A673 (cell line): ENCODE measurements at places on chromosomes 1 and 21.

DNA sequence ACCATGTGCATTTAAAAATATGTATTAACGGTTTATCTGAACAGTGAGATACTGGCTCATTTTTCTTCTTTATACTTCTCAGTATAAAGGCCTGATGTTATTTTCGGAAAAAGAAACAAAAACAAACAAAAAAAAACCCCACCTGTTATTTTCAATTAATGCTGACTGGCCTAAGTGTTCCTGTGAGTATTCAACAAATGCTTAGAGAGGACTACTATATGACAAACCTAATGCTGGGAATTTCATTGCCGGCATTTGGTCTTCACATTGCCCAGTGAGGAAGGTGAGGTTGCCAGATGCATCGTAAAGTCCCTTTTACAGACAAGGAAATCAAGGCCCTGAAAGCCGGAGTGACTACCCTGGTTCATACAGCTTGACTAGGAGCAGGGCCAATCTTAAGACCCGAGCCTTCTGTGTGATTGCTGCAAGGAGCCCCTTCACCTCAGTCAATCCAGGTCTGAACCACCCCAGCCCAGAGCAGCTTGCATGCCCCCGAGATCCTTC is 599 bp downstream of the MRPL24 start:
- DNase-seq, result peak; percentile 35

DNA sequence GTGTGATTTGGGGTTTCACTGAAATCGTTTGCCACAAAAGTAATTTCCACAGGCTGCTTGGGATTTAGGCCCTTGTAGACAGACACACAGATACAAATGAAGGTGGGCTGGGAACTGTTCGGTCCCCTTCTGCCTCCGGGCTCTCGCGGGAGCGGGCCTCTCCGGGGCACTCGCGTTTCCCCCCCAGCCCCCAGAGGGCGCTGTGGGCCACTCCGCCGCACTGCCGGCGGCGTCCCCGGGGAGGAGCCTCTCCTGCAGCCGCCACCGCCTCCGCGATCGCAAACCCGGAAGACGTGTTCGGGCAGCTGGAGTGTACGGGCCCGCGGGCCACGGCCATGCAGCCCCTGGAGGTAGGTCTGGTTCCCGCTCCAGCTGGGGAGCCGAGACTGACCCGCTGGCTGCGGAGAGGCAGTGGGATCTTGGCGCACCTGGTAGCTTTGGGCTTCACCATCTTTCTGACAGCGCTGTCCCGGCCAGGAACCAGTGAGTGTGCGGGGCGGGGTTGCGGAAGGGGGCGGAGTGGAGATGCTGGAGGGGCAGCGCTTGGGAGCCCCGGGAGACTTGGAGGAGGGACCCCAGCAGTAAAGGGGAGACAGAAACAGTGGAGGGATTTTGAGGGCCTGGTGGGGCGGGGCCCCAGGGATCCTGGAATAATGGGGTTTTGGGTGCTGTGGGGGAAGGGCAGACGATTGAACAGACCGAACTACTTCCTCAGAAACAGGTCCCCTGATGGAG is at the start of gene CYB561D1:
CYB561D1 (plus strand) TSS at position 290 of the 735 bp plus-strand sequence; CDS start at position 336, 46 bp downstream.
- DNase-seq, result peak; percentile 93

DNA sequence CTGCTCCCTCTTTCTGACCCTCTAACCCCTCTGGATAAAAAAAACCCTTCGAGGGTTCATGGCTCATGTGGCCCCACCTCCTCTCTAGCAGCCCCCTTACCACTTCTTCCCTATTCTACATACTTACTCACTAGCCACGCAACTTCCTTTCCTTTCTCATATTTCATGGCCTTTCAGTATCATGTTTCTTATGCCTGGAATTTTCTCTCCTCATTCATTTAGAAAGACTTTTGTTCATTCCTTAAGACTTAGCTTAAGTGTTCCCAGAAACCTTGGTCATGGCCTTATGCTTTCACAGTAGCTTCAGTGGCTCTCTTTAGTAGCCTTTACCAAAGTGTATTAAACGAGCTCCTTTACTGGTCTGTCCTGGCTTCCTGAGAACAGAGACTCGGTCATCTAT is 6.1 kb downstream of the ACP6 start:
- no peak for DNase-seq

DNA sequence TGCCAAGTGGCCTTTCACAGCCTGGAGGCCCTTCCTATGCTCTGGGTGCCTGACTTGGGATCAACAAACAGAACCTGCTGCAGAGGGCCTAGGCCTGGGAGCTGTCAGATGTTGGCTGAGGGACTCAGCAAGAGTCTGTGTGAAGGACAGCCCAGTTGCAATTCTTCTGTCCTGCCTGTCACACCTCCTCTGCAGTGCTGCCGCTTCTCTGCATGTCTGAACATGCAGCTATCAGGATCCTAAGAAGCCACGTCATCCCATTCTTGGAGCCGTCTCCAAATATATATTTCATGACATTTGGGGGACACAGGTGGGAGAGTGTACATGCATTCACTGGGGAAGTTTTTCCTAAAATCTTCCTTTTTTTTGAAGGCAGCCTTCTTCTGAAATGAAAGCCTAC is 8.6 kb downstream of the FCAMR start:
- DNase-seq, result no peak

- no peak for DNase-seq
These were observed 38.0 kb downstream of the TSNAX start for GRCh38 chr1:231566496-231566895.

DNA sequence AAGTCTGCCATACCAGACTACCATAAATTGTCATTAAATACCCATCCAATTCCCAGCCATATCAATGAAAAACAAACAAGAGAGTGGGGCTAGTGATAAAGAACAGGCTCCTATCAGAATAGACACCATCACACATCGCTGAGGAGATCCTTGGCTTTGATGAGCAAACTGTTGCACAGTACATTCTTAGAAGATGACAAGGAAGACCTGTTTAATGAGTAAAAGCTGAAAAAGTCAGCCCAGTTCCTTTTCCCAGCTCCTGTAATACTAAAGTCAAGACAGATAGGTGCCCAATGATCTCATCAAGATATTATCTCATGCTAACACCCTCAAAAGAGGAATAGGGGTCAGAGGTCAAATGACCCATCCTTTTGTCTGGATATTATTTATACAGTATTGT is 164.5 kb upstream of the COA6 start:
- DNase-seq, result no peak

- DNase-seq, result no peak
These were observed 14.7 kb upstream of the MYOG start for GRCh38 chr1:203100516-203100869.

GRCh38 chr1:234212764-234213657 is 160.2 kb upstream of the COA6 start:
- peak; percentile 93 for DNase-seq

DNA sequence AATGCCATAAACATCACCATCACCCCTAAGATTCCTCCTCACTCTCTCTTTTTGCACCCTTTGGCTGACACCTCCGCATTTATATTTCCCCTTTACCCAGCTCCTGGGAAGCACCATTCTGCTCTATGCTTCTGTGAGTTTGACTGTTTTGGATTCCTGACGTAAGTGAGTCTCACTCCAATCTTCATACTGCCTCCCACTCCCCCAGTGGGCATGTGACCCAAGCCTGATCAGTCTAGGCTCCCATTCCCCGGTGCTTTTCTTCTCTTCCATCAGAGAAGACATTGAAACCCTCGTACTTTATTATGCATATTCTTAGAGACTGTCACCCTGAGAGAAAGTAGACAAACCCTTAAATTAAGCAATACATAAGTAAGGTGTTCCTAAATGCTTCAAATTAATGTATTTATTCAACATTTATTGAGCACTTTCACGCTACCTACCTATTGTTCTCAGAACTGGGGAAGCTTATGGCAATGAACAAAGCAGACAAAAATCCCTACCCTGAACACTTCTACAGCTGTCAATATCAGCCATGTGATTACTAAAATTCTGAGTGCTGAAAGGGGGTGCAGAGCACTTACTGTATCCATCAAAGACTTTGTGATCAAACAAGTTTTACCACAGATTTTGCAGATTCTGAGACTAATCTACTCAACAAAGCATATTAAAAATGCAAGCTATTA is 43.4 kb upstream of the DIPK1A start:
- DNase-seq, result no peak

DNA sequence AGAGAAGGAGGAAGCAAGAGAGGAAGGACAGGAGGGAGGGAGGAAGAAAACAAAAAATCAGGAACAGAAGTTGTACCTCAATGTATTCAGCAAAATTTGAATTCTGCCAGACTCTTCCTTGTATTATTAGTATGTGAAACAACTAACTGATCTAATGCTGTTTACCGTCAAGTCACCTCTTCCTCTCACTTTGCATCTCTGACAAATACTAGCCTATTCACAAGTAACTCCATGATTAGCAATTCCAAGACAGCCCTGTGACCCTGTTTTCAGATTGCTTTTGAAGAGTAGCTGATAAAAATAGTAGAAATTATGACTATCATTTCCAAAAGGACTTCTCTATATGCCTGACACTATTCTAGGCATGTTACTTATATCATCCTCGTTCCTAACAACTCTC is 445.4 kb downstream of the NEGR1 start:
- DNase-seq, result no peak

DNA sequence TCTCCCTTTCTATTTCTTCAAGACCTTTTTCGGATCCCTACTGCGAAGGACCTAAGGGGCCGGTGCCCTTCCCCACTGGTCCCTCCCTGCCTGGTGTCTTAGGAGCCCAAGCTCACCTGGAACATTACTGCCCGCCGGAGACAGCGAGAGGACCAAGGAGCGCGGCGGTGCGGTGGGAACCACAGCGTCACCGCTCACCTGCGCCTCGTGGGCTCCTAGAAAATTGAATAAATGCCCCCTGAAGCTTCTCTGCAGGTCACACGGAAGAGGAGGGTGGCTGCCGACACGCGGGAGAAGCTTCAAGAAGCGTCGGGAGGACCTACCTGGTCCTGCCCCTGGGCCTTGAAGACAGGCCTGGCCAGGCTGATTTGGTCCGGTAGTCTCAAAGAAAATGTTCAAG is 65.2 kb downstream of the PPIAL4A start:
- no peak for DNase-seq

GRCh38 chr1:86156566-86157455 is at the start of gene COL24A1:
TSS of gene COL24A1 (minus strand) at chr1:86156772. CDS start at chr1:86156396, 376 bp downstream.
- peak; percentile 30 for DNase-seq

GRCh38 chr1:200856716-200857357 is 15.9 kb upstream of the GPR25 start:
- no peak for DNase-seq

- no peak for DNase-seq
These were observed 33.0 kb downstream of the MAB21L3 start for GRCh38 chr1:116144151-116144550.

DNA sequence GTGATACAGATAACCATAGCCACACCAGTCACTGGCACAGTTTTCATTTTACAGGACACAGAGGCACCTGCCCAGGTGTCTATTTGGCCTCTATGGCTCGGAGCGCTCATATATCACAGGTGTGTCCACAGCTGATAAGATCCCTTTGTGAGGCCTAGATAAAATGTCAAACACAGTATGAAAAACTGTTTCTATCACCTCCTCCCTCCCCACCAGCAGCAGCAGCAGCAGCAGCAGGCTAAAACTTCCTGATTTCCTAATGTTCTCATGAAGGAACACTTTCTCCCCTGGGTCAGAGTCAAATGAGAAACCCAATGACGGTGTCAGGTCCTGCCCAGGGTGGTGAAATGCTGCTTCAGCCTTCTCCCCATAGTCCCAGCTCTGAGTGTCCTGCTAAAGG is 24.4 kb downstream of the ELAPOR1 start:
- no peak for DNase-seq

GRCh38 chr1:173482683-173483082 is 5.5 kb downstream of the PRDX6 start:
- no peak for DNase-seq

GRCh38 chr1:107926436-107927080 is 38.4 kb downstream of the VAV3 start:
- no peak for DNase-seq

- peak; percentile 58 for DNase-seq
These were observed 4.3 kb downstream of the INTS7 start for GRCh38 chr1:212030936-212031528.

- no peak for DNase-seq
These were observed 149.2 kb upstream of the TMEM51 start for GRCh38 chr1:15004396-15004795.

- DNase-seq, result no peak
These were observed 35.1 kb downstream of the PIGM start for GRCh38 chr1:159996653-159997052.

- no peak for DNase-seq
These were observed 177.6 kb downstream of the HHIPL2 start for GRCh38 chr1:222370081-222370912.

DNA sequence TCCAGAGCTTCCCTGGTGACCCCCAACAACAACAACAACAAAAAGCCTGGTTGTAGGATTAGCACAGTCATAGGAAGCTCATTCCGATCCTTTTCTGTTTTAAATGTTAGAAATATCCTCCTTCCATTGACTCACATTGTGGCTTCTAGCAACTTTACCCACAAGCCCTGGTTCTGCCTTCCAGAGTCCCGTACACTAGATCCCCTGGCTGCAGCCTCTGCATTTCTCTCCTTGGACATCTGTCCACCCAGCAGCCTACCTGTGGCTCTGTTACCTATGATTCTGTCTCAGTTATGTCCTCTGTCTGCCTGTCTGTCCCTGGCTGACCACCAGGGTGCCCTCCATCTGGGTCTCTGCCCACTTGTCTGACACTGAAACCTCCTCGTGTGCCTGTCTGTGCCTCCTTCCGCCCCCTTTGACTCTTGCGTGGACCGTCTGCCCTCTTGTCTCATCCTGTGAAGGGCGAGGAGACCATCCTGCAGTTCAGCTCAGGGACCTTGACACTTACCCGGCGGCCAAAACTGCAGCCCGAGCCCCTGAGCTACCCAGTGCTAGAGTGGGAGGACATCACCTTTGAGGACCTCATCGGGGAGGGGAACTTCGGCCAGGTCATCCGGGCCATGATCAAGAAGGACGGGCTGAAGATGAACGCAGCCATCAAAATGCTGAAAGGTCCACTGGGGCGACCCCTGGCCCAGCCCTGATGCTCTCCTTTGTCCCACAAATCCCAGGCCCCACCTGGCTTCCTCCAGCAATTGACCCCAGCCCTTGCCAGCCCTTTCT is 16.1 kb downstream of the TIE1 start:
- no peak for DNase-seq

DNA sequence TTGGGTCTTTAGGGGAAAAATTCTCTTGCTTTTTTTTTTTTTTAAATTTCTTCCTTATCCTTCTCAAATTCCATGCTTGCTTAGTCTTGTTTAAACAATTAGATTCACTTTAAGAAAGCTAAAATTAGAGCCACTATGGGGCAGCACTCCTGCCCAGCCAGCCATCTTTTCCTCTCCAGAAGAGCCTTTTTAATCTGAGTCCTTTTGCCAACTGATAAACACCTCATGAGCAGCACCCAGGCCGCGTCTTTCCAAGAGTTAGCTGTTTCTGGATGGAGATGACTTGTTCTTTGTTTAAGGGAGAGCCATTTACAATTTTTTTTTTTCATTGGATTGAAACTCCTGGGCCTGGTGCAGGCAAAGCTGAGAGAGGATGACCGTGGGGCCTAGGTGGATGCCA is 53.3 kb upstream of the TSPAN2 start:
- peak; percentile 18 for DNase-seq

DNA sequence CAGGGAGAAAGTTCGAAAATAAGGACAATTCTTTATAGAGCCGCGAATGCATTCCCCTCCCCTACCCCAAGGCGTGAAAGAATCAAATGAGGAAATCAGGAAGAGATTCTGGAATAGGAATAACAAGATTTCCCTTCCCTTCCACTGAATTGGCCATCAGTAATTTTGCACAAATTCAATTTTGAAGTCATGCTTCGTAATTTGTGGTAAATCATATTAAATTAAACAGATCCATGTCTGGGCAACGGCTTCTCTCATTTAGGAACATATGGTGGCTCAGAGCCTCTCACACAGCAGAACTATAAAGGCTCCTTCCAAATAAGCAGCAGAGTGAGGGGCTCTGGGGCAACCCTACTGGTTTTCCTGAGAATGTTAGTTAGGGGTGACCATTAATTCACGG is 152.9 kb downstream of the CLIC6 start:
- DNase-seq, result no peak

- no peak for DNase-seq
These were observed 34.6 kb upstream of the APOBEC4 start for GRCh38 chr1:183687546-183688304.
